ENCODE measurements at places on chromosomes 16 and 17. TPM values are rescaled to one million over a fixed set of nuclear protein-coding genes. Genes with fewer than 3 reads are reported as not detected.

The CAVIN1 gene
- total RNA-seq: 765 TPM

The MAZ gene
- total RNA-seq: 98.2 TPM

The NPTX1 gene
- 35.0 TPM for total RNA-seq

The RILP gene
- total RNA-seq: 34.2 TPM

The CMTM2 gene
- total RNA-seq: not detected

The TAF15 gene
- 52.4 TPM for total RNA-seq

The ZNF778 gene
- 7.9 TPM for total RNA-seq

The SLC6A2 gene
- total RNA-seq: not detected

The CRHR1 gene
- total RNA-seq: not detected

The LUC7L3 gene
- total RNA-seq: 46.9 TPM

The PLEKHG4 gene
- total RNA-seq: 22.4 TPM

The ITGAD gene
- total RNA-seq: not detected

The KATNIP gene
- total RNA-seq: 19.3 TPM

The CDRT15L2 gene
- not detected for total RNA-seq

The GPR139 gene
- total RNA-seq: not detected

The ANKFY1 gene
- 32.4 TPM for total RNA-seq

The SLC7A5 gene
- 16.9 TPM for total RNA-seq

The CCL5 gene
- 1.6 TPM for total RNA-seq

The OGFOD3 gene
- total RNA-seq: 25.1 TPM

The NPIPB9 gene
- total RNA-seq: 2.0 TPM

The FAM117A gene
- total RNA-seq: 4.0 TPM

The SGCA gene
- not detected for total RNA-seq

The PLLP gene
- total RNA-seq: 15.9 TPM

The CARD14 gene
- total RNA-seq: not detected

The KRTAP4-3 gene
- total RNA-seq: not detected

The ZG16 gene
- not detected for total RNA-seq

The GALR2 gene
- total RNA-seq: not detected

The TP53TG3D gene
- total RNA-seq: not detected

The PIK3R5 gene
- not detected for total RNA-seq

The IKZF3 gene
- not detected for total RNA-seq

The SMIM36 gene
- not detected for total RNA-seq

The MT1E gene
- 15.1 TPM for total RNA-seq

The ASB16 gene
- total RNA-seq: 0.15 TPM

The TLCD3B gene
- not detected for total RNA-seq

The CTRB1 gene
- not detected for total RNA-seq

The TEX19 gene
- total RNA-seq: not detected

The SLC38A7 gene
- total RNA-seq: 31.8 TPM

The KRTAP3-1 gene
- total RNA-seq: not detected

The PSMC3IP gene
- 2.7 TPM for total RNA-seq

The EPX gene
- total RNA-seq: not detected

The KRT39 gene
- total RNA-seq: not detected
